ENCODE measurements at places on chromosomes 3 and 15.

DNA sequence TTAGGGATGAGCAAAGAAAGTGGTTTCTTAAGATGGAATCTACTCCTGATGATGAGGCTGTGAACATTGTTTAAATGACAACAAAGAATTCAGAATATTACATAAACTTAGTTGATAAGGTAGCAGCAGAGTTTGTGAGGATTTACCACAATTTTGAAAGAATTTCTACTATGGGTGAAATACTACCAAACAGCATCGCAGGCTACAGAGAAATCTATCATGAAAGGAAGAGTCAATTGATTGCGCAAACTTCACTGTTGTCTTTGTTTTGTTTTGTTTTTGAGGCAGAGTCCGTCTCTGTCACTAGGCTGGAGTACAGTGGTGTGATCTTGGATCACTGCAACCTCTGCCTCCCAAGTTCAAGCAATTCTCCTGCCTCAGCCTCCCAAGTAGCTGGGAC is 107.4 kb upstream of the SLC6A6 start:
- no peak for DNase-seq

DNA sequence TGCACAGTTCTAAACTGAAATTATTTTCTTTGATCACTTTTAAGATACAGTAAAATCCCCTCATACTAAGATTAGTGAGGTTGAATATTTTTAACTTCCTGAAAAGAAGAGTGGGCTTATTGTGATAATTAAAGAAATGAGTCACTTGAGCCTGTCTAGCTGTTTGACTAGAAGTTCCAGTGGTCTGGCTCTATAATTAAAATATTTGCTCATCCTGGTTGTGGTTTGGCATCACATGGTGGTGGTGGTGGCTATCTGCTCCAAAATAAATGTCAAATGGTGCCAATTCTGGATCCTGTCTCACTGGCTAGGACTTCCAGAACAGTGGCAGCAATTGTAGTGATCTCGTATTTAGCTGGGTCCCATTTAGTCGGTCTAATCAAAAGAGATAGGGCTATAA is 8.6 kb upstream of the TEX9 start:
- no peak for DNase-seq

DNA sequence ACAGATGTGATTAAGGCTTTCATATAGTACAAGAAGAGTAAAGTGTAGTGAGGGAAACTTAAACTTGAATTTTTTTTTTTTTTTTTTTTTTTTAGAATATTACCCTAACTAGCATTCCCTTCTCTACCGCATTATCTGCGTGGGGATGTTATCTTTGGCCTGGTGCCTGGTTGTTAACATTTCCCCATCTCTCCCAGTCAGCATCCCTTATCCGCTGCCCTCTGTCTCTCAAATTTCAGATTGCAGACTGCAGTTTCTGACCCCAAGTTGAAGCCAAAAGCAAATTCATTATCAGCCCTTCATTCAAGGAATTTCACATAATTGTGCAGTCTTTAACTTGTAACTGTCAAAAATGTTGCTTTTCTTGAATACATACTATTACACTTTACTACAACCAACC is 353.0 kb downstream of the PLOD2 start:
- DNase-seq: no peak

DNA sequence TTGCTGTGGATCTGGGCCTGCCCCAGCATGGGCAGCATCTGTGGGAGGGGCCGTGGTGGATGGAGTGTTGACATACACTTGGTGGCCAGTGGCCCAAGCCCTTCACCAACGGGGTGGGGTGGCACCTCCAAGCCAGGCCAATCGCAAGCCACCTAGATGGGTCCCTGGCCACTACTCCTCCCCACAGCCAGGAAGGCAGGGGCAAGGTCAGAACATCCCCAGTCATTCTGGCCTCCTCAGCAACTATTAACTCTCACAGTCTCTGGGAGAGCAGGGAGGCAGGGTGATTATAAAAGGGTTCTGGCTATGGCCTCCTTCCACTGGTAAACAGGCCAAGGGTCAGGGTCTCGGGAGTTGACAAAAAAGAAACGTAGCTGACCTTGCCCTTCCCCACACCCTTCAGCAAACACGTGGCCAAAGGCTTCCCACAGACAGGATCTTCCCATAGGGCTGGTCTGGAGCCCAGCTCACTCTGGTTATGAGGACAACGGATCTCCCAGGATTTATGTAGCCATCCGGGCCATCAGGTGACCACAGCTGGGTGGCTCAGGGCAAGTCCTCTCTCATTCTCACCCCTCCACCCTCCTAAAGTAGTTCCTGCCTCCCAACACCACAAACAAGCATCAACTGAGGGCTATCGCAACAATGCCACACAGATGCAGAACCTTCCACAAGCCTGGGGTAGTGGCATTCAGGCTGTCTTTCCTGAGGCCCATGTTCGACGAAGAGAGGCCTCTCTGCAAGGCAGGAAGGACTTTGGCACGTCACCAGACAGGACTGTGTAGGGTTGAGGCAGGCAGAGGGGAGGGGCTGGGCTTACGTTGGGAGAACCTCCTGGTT is 18.9 kb downstream of the TLE3 start:
- DNase-seq: no peak

- no peak for DNase-seq
These were observed 346.8 kb downstream of the CNTN3 start for GRCh38 chr3:74267588-74268184.

DNA sequence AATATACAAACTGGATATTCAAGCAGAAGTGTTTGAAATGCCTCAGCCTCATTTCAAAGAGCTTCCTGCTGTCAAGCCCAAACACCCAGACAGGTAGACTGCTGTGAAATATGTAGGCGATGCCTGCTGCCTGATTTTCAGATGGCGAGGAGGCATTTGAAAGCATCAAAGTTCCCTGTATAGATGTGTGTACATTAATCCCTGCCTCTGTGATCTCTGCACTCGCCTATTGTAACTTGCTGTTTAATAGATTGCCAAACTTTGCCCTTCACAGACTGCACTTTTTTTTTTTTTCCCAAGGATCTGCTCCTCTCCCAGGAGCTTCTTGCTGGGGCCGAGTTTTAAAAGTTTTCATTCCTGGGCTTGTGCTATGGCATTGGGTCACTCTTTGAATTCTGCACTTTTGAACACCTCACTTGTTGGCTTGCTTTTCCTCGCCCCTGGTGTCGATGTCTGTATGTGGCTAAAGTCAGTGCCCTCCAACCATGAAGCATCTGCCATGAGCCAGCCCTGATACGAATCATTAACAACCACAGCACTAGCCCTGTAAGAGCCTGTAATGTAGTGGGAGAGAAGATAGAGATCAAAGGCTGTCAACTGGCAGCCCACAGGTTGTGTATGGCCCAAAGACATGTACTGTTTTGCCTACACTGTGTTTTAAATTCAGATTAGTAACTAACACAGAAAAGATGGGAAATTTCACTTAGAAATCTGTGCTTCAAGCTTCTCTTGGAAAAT is 287.6 kb upstream of the ICE2 start:
- DNase-seq: no peak

DNA sequence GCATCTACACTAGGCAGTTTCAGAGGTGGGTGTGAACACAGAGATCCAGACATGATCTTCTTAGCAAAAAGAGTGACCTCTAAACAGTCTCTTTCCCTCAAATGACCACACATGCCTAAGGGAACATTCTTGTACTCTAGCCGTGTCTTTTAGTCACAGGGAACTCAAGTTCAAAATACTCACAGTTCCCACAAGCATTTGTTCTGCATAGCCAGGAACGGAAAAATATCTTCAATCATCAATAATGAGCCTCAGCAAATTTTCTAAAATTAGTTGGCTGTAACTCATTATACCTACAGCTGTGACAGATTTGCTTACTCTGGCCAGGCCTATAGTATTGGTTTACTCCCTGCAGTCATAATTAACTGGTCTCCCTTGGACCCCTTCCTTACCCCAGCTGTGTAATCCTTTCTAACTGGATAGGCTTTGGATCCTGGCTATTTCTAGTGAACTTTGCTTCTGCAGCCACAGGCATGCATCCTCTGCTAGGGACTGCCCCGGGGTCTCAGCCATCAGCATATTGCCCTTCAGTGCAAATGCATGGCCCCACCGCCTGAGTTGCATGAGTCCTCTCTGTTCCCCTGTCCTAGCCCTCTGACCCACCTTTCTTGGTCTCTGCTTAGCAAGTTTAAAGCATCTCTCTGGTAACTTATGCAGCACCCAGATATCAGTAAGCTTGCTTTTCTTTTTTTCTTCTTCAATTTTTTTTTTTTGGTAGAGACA is 56.0 kb upstream of the HACD2 start:
- DNase-seq: no peak

GRCh38 chr15:84690342-84690741 is 25.6 kb downstream of the SEC11A start:
- no peak for DNase-seq
